HCT116 (cell line): ENCODE measurements at places on chromosomes 4 and X. TPM values are rescaled to one million over a fixed set of nuclear protein-coding genes. Genes with fewer than 3 reads are reported as not detected.

GRCh38 chr4:187289371-187289770 lies 565.7 kb upstream of the FAT1 start:
- H3K27me3 ChIP-seq: no peaks in the 10 kb centered on the region
- no peak overlapping the region for H3K4me3 ChIP-seq
- H3K4me1 ChIP-seq: no peaks in the 10 kb centered on the region
- DNase-seq: no peak
- H3K27ac ChIP-seq: no peak overlapping the region
- H3K36me3 ChIP-seq: no peaks in the 10 kb centered on the region

DNA sequence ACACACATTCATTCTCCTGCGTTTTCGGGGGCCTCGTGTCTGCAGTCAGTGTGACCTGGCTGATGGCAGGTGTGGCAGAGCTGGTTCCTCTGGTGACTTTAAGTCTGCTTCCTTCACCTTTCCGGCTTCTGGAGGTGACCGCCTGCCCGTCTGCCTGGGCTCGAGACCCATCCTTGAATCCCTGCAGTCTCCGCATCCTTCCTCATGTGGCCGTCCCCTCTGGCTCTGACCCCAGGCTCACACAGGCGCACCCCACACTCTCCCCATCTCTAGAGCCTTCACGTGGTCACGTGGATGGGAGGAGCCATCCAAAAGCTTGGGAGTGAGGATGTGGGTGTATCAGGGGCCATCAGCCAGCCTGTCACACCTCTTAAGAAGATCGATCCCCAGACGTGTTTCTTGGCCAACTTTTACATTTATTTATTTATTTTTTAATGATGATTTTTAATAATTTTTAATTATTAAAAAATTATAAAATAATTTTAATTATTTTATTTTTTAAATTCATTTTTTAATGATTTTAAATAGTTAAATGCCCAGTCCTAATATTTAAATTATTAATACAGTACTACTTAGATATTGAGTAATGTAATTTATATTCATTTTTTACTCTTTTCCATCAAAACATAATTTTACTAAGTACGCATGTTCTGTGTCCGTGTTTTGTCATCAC lies 20.9 kb downstream of the RGS12 start:
- H3K4me3 ChIP-seq: no peak overlapping the region
- no peaks in the 10 kb centered on the region for H3K36me3 ChIP-seq
- no peaks in the 10 kb centered on the region; the same call in 1 of the 2 replicates for H3K4me1 ChIP-seq

DNA sequence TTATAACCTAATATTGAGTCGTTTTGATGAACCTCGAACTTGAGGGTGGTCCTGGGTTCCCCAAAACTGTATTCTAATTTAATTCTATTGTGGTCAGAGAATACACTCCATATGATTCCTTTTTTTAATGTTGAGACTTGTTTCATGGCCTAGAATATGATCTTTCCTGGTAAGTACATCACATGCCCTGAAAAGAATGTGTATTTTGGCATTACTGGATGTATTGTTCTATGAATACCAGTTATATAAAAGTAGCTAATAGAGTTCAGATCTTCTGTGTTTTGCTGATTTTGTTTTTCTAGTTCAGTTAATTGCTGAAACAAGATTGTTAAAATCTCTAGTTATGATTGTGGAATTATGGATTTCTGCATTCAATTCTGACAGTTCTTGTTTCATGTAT lies 18.8 kb downstream of the PRRG1 start:
- no peaks in the 10 kb centered on the region for H3K4me1 ChIP-seq
- H3K27me3 ChIP-seq: no peaks in the 10 kb centered on the region
- DNase-seq: no peak

GRCh38 chr4:36277533-36277932 lies 3.9 kb upstream of the DTHD1 start:
- no peak overlapping the region for H3K4me3 ChIP-seq
- H3K36me3 ChIP-seq: no peaks in the 10 kb centered on the region
- H3K27me3 ChIP-seq: no peaks in the 10 kb centered on the region
- no peaks in the 10 kb centered on the region for H3K4me1 ChIP-seq
- no peak for DNase-seq
- H3K27ac ChIP-seq: no peak overlapping the region

The RRH gene
- 0.42 TPM for total RNA-seq

- H3K4me1 ChIP-seq: no peaks in the 10 kb centered on the region
- no peak overlapping the region for H3K4me3 ChIP-seq
- H3K27me3 ChIP-seq: no peaks in the 10 kb centered on the region
- no peaks in the 10 kb centered on the region for H3K36me3 ChIP-seq
Measured at GRCh38 chrX:136752796-136753195, 27.9 kb downstream of the ARHGEF6 start.

DNA sequence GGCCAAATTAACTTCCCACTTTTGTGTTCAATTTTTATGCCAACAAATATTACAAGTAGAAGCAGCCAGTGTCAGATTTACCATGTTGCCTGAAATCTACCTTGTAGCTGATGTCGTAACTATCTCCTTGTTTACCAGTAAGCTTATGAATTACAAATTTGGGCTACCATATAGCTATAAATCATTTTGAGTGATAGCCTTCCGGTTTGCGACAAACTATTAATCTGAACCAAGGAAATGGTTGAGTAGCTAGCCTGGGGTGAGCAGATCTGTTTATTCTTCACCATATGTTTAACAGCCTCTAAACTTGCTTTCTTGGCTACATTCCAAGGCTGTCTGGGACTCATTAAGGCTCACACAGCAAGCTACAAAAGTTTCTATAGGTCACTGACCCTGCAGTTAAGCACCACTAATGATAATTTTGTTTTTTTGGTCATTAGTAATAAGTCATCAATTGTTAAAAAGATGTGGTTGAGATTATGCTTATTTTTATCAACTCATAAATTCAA lies 218.7 kb upstream of the SPOCK3 start:
- H3K4me1 ChIP-seq: no peaks in the 10 kb centered on the region
- H3K27ac ChIP-seq: no peak overlapping the region
- H3K4me3 ChIP-seq: no peak overlapping the region
- no peak for DNase-seq
- H3K27me3 ChIP-seq: no peaks in the 10 kb centered on the region

GRCh38 chr4:28918871-28919270 lies 1801.3 kb upstream of the PCDH7 start:
- H3K36me3 ChIP-seq: no peaks in the 10 kb centered on the region
- DNase-seq: no peak
- no peak overlapping the region for H3K4me3 ChIP-seq
- H3K27ac ChIP-seq: no peak overlapping the region

GRCh38 chrX:41322821-41323603 lies 10.9 kb upstream of the DDX3X start:
- H3K27me3 ChIP-seq: no peaks in the 10 kb centered on the region
- H3K4me3 ChIP-seq: no peak overlapping the region
- DNase-seq: no peak
- H3K4me1 ChIP-seq: no peaks in the 10 kb centered on the region
- H3K27ac ChIP-seq: no peak overlapping the region
- H3K36me3 ChIP-seq: no peaks in the 10 kb centered on the region

- H3K4me1 ChIP-seq: peaks cover 57% of the 10 kb centered on the region
- peak overlapping the region; percentile 87 for H3K27ac ChIP-seq
Measured at GRCh38 chrX:40156470-40157227, 58.9 kb upstream of the BCOR start.

GRCh38 chr4:2084316-2084715 lies 25.2 kb downstream of the NAT8L start:
- no peak overlapping the region for H3K27ac ChIP-seq
- DNase-seq: no peak
- no peaks in the 10 kb centered on the region for H3K36me3 ChIP-seq
- H3K4me1 ChIP-seq: 0 out of 2 replicates have a peak, but pooled peaks cover 2% of the 10 kb centered on the region
- no peaks in the 10 kb centered on the region for H3K27me3 ChIP-seq
- H3K4me3 ChIP-seq: no peak overlapping the region

DNA sequence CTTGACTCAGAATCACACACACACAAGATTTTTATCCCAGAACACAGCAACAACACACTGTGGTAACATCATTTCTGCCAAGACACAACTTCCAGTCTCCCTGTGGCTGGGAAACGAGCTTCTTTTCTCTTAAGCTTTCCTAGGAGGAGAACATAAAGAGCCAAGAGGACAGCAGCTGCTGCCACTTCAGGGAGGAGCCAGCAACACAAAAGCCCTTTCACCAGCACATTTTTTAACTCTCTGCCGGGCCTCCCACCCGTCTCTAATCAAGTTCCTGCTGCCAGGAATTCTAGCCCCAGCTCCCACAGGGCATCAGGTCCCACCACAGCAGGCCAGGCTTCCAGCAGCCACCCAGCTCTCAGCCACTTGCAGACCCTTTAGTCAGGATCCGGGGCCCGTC lies 22.4 kb downstream of the FAT1 start:
- peaks cover 87% of the 10 kb centered on the region for H3K36me3 ChIP-seq
- H3K4me3 ChIP-seq: no peak overlapping the region
- H3K27me3 ChIP-seq: no peaks in the 10 kb centered on the region
- DNase-seq: no peak

DNA sequence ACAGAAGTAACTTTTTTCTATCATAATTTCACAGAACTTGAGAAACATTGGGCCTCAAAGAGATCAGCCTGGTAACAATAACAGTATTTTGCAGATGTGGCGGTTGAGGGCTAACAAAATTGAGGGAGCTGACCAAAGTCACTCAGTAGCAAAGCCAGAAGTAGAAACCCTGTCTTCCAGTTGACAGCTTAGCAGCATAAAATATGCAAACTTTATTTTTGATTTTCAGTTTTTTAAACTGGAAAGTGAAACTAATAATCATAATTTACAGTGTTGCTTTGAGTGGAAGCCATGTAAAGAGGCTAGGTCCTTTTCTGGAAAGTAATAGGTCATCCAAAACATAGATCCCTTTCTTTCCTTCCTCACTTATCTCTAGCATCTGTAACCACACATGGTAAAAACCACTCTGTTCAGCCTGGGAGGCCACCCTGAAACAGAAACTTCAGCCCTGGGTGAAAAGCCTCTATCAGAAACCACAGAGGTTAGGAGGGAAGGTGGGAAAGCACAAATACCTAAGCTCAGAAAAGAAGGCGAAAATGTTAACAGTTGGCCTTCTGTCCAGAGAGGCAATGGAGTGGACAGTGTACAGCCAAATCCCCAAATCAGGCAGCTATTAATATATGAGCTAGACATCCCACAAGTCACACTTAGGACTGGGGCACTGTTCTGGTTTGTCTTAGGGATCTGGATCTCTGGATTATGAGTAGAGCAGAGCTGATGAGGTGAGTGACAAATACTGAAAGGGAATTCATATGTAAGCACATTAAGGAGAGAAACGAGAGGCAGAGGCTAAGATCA lies 61.1 kb upstream of the ARSJ start:
- DNase-seq: no peak
- no peak overlapping the region for H3K27ac ChIP-seq
- no peaks in the 10 kb centered on the region for H3K36me3 ChIP-seq
- no peak overlapping the region for H3K4me3 ChIP-seq

- peaks cover 24% of the 10 kb centered on the region for H3K36me3 ChIP-seq
- no peak overlapping the region for H3K27ac ChIP-seq
- no peaks in the 10 kb centered on the region for H3K27me3 ChIP-seq
- H3K4me1 ChIP-seq: peaks cover 23% of the 10 kb centered on the region
- no peak for DNase-seq
- no peak overlapping the region for H3K4me3 ChIP-seq
Measured at GRCh38 chr4:2961421-2961810, 1.8 kb downstream of the NOP14 start.

The F8A2 gene
- total RNA-seq: not detected

The LPAR4 gene
- total RNA-seq: not detected
